Urothelium cell line (cell line): ENCODE measurements at places on chromosomes 7 and 10.
A peak's percentile ranks its signal among the peaks of the same experiment; 100 is the strongest.

DNA sequence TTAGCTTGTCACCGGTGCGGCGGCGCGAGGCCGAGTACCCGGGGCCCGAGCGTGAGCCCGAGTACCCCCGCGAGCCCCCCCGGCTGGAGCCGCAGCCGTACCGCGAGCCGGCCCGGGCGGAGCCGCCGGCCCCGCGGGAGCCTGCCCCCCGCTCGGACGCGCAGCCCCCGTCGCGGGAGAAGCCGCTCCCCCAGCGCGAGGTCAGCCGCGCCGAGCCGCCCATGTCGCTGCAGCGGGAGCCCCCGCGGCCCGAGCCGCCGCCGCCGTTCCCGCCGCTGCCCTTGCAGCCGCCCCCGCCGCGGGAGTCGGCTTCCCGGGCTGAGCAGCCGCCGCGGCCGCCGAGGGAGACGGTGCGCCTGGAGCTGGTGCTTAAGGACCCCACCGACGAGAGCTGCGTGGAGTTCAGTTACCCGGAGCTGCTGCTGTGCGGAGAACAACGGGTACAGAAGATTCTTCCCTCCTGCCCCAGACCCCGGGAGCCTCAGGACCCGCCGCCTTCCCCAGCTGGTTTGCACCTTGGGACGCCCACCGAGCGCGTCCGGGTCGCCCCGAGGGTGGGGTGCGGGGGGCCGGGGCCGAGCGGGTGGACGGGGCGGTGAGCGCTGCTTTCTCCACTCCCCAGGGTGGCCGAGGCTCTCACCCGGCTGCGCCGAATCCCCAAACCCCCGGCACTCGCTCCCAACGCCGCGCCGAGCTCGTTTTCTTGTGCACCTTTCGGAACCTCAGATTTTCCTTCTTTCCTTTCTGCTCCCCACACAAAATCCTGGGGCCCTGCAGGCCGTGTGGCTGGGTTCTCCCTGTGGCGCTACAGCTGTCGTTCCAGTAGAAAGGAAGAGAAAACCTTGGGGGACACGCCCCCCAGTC lies 708 bp downstream of the UBN2 start:
- peak; percentile 26 for DNase-seq

DNA sequence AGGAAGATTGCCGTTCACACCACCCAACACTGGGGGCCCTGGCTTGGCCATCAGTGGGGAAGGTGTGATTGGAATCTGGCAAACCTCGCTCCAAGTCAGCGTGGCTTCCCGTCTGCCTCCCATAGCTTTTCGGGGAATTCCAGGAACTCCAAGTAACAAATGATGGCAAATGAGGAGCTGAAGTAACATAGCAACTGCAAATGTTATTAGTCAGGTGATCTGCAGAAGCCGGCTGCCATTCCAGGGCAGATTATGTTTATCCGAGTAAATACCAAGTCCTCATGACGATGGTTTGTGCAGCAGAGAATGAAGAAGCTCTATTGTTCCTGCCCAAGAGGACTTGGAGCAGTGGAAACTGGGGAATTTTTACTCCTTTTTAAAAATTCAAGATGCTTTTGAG lies 270.5 kb upstream of the PODXL start:
- DNase-seq, result peak; percentile 13

GRCh38 chr10:124708922-124709520 lies 35.2 kb downstream of the FAM53B start:
- DNase-seq, result no peak

DNA sequence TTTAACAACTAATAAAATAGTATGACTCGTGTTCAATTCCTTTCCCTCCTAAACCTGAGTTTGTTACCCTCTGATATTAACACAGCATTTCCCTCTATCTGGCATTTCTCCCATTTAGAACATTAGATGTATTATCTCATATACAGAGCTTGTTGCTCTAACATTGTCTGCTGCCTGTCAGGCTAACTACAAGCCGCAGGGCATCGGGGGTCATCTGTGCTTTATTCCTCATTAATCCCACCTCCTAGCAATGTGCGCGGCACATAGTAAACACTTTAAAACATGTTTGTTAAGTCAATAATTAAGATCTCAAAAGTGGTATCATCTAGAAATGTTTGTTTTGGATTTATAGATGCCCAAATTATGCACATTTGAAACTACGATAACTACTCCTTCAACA lies 52.9 kb upstream of the NEBL start:
- no peak for DNase-seq

DNA sequence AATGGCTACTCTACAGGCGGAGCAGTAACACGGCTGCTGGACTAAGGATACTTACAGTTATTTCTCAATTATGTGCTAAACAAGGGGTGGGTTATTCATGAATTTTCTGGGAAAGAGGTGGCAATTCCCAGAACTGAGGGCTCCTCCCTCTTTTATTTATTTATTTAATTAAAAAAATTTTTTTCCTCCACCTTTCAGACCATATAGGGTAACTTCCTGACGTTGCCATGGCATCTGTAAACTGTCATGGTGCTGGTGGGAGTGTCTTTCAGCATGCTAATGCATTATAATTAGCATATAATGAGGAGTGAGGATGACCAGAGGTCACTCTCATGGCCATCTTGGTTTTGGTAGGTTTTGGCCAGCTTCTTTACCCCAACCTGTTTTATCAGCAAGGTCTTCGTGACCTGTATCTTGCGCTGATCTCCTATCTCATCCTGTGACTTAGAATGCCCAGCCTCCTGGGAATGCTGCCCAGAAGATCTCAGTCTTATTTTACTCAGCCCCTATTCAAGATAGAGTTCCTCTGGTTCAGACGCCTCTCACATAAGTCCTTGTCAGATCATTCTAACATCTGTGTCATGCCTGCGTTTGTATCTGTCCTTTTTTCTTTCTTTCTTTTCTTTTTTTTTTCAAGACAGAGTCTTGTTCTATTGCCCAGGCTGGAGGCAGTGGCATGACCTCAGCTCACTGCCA lies 15.9 kb upstream of the STOX1 start:
- DNase-seq, result no peak

DNA sequence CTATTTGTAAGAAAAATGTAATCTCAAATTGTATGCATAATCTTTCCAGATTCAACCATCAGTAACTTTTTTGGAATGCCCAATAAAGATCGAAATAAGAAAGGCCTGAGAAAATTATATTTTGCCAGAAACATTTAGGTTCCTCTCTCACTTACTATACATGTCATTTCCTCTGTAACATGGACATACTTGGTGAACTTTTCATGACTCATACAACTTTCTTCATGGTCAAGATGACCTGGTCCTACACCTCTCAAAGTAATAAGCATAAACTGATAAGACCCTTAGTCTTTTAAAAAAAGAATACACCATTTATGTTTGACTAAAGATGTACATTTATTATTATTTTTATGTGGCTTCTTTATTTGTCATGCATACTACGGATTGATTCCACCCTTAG lies 125.3 kb downstream of the REEP3 start:
- DNase-seq, result no peak

- DNase-seq, result no peak
Observed at GRCh38 chr10:17676919-17677318, 33.0 kb downstream of the STAM start.

DNA sequence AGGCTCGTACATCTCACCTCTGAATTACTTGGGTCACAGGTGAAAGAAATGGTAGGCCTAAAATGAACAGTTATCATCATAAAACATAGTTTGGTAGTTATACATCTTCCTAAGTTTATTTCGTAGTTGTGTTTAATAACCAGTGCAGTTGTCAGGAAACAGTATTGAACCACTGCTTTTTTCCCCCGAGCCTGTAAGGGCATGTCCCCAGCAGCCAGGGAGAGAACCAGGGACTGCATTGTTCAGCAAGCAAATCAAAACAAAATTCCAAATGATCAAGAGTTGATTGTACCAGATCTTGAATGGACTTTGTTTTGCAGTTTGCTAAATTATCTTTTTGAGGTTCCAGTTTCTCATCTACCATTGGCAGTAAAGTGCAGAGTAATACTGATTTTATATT lies 2.4 kb downstream of the EIF4H start:
- no peak for DNase-seq
